ENCODE measurements at places on chromosomes 12 and 14. TPM values are rescaled to one million over a fixed set of nuclear protein-coding genes. Genes with fewer than 3 reads are reported as not detected.

PIANP gene
- total RNA-seq, result 1.2 TPM

RAP1B gene
- total RNA-seq, result 185 TPM

INHBC gene
- total RNA-seq, result 0.05 TPM

OTUB2 gene
- total RNA-seq, result 3.8 TPM

SYCP3 gene
- total RNA-seq, result not detected

MIPOL1 gene
- 3.6 TPM for total RNA-seq

GPR162 gene
- 0.27 TPM for total RNA-seq

RHEBL1 gene
- total RNA-seq, result 5.4 TPM

SLCO1A2 gene
- 0.32 TPM for total RNA-seq

KRT71 gene
- total RNA-seq, result 0.05 TPM

NANOG gene
- not detected for total RNA-seq

FERMT2 gene
- 31.0 TPM for total RNA-seq

LRCOL1 gene
- not detected for total RNA-seq

BIN2 gene
- 0.07 TPM for total RNA-seq

CLEC2A gene
- not detected for total RNA-seq

C3AR1 gene
- not detected for total RNA-seq

IGF1 gene
- total RNA-seq, result not detected

ESRRB gene
- 0.17 TPM for total RNA-seq

KRT78 gene
- total RNA-seq, result not detected

WNT5B gene
- total RNA-seq, result 2.2 TPM

SPATS2 gene
- 26.6 TPM for total RNA-seq

Measured in A549 treated with CORT108297 at 1 μM for 4 hours (cell line).